Bronchial epithelial cell (primary cell): ENCODE measurements at places on chromosomes 3 and 15.

- DNase-seq, result peak; percentile 67
These were observed 65.3 kb downstream of the FAIM start for GRCh38 chr3:138673641-138674530.

GRCh38 chr15:77335298-77335697, 84.6 kb downstream of the PEAK1 start:
- no peak for DNase-seq

DNA sequence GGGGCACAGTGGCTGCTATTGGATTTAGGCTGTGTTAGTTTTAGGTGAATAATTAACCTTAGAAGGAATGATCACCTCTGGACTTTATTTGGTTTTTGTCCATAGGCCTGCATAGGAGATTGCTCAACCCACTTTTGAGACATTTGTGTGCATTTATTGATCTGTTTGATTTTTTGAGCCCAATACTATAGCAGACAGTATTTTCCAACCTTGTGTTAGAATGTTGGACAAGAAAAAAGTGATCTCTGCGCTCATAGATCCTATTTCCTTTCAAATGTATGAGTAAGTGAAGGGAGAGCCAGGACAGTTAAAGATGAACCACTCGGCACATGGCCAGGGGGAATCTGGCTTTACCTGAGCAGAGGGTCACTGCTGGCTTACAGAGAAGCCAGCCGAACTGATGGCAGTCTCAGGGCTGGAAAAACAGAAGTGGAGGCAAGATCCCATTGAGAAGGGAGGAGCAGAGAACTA, 8.8 kb upstream of the TOPBP1 start:
- DNase-seq, result no peak

- DNase-seq, result peak; percentile 36
These were observed 30.9 kb downstream of the VIPR1 start for GRCh38 chr3:42533161-42533897.

GRCh38 chr3:12879191-12879815, 37.9 kb upstream of the RPL32 start:
- no peak for DNase-seq

GRCh38 chr15:36863570-36863969, 236.8 kb downstream of the MEIS2 start:
- no peak for DNase-seq

GRCh38 chr15:80559320-80559693, 135.8 kb upstream of the ABHD17C start:
- DNase-seq, result no peak
